Adipocyte (in vitro differentiated cells): ENCODE measurements at places on chromosomes 12 and 14.

DNA sequence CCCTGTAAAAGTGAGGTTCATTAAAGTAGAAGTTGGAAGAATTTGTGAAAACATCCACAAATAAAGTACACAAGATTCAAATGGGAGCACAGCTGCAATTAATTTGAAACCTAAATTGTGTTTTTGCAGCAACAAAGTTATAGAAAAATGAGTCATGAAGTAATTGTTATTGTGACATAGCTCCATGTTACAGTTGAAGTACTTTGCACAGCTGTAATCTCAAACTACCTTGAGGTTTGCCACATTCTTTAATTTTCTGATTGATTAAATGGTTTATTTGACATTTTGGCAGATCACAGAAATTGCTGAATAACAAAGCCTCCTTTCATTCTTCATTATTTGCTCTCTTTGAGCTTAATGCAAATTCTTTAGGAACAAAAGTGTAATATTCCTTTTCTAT lies 111.3 kb downstream of the RMST start:
- DNase-seq, result no peak

DNA sequence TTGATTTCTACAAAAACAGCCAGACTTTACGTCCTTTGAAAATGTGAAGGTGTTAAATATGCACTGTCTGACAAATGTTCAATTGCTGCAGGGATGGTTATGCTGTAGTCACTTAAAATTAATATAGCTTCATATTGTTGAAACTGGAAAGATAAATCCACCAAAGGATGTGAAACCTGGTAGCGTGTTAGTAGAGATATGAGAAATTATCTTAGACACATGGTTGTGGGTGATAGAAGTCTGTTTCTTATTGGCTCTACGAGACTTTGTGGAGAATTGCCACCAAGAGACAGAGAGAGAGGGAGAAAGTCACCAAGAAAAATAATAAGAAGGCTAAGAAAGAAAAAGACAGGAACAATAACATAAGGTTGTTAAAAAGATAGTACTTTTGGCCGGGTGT lies 2.6 kb upstream of the CAPRIN2 start:
- DNase-seq, result no peak

DNA sequence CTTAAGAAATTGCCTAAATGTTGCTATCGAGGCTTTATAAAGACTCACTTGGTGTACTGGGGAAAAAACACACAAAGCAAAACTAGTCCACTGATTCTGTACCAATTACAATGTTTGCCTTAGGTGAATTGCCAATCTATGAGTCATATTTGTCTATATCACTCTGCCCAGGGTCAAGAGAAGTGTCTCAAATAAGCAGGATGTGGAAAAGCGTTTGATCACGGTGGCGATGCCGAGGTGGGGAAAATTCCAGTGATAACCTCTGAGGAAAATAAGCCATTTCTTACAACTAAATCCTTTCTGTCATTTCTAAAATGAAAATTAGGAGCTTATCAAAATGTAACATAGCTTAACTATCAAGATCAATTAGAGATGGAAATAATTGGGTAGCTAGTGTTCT lies 148.6 kb upstream of the DIO3 start:
- DNase-seq, result no peak

GRCh38 chr12:63997198-63997597 lies 152.7 kb downstream of the SRGAP1 start:
- DNase-seq, result no peak

DNA sequence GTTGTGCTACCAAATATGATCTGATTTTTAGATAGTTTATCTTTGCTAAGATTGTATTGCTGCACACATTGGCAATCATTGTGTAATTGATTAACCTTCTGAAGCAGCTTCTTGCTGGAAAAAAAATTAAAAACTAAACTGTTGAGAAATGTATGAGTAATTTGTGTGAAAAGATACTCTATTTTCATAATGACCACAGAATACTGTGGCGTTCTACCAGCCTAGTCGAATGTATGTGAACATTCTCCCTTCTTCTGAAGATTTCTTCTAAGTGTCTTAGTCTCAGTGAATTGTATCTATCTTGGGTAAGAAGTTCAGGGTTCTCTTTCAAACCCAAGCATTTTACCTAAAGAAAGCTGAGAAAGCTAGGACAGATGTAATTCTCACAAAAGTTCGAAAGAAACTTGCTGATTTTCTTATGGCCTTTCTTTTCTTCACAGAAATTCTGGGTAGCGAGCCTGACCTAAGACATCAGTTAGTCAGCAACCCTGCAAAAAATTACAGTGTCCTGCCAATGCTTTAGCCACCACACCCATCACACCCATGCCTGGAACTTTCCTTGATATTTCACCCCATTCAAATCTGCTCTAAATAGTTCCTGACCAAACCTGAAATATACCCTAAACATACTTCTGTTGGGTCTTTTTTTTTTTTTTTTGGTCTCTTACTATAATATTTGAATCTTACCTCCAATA lies 27.1 kb upstream of the C12orf71 start:
- peak; percentile 47 for DNase-seq

GRCh38 chr12:54680374-54680773 lies 32.2 kb upstream of the DCD start:
- no peak for DNase-seq
